ENCODE measurements at places on chromosomes 5 and 9.
A peak's percentile ranks its signal among the peaks of the same experiment; 100 is the strongest.

GRCh38 chr9:87556821-87557220 lies 59.2 kb downstream of the DAPK1 start:
- no peak for DNase-seq

DNA sequence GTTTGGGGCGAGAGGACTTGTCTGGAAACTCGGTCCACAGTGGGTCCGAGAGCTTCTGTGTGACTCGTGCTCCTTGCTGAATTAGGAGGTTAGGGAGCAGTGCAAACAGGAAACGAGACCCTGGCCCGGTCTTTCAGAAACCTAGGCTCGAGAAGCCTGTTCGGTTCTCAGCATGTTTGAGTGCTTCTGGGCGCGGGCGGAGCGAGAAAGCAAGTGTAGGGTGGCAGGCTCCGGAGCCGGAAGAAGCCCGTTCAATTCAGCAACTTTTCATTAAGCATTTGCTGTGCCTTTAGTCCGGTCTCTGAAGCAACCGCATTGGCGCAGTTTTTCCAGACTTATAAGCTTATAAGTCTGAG lies 547 bp downstream of the CLTA start:
- peak; percentile 28 for DNase-seq

- no peak for DNase-seq
Observed at GRCh38 chr9:37302277-37302676, 120.2 kb upstream of the GRHPR start.

DNA sequence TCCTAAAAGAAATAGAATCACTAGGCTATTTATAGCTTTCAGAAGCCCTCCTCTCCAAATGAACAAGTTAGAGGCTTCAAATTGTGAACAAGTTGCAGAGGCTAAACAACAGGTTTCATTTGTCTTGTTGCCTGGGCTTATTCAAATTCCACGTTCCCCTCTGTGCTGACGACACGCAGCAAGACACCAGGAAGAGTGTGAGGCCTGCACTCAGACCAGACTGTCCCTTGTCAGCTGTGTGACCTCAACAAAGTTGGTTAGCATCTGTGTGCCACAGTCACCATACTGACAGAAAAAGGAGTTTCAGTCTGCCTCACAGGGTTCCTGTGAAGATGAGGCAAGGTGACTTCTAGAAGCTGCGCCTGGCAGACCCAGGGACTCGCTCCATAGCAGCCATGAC lies 22.1 kb upstream of the GABBR2 start:
- no peak for DNase-seq

DNA sequence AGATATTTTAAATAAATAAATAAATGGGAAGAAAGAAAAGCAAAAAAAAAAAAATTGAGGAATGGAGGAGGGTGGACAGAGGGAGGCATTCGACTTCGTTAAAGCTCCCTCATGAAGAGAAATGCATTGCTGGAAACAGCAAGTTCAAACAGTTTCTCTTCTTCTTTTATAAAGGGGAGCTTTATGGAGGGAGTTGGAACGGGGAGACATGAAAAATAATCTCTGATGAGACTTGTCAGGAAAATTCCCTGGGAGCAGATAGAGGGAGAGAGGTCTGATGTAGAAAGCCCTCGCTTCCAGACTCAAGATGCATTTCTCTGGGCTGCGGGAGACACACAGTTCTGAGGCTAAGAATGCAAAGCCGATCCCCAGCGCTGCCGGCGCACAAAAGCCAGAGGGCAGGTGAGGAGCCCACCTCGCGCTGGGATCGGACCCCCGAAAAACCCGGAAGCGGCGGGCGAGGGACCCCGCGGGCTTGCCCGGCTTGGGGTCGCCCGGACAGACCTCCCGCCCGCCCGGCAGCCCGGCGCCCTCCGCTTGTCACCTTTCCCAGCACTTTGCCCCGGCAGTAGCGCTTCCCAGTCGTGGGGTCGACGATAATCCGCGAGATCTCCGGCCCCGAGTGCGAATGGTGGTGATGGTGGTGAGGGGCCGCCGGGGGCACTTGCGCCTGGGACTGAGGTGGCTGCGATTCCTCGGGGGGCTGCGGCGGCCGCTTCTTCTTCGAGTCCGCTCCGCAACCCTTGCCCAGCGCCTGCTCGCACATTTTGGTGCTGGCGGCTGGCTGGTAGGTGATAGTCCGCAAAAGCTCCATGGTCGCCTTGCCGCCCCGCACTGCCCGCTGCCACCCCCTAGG lies 512 bp downstream of the PLK2 start:
- DNase-seq, result no peak

DNA sequence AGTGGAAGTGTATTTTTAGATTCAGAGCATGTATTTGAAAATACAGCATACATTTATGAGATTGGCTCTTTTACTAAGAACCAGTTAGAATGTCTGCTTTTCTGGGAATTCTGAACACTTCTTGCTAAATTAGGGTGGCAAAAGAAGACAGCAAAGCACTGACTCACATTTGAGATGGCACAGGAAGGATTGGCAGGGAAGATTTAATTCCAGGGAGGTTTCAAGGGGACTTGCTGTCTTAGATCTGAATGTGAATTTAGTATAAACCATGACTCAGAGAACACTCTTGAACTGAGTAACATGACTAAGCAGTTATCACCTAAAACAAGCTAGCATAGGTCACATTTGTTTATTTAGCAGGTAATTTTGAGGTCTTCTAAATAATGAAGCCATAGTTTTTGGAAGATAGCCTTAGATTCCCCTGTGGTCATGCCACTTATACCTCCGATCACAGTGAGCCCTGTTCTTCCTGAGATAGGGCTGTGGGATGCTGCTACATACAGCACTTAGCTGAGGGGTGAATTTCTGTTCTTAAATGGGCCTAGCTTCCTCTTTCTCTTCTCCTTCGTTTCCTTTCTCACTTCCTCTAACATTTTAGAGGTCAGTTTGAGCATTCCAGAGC lies 173.8 kb downstream of the PCSK1 start:
- DNase-seq, result peak; percentile 45

GRCh38 chr5:307794-308579 lies 13.5 kb upstream of the AHRR start:
- DNase-seq, result no peak

GRCh38 chr5:137220523-137220927 lies 278.6 kb downstream of the SPOCK1 start:
- peak; percentile 90 for DNase-seq

DNA sequence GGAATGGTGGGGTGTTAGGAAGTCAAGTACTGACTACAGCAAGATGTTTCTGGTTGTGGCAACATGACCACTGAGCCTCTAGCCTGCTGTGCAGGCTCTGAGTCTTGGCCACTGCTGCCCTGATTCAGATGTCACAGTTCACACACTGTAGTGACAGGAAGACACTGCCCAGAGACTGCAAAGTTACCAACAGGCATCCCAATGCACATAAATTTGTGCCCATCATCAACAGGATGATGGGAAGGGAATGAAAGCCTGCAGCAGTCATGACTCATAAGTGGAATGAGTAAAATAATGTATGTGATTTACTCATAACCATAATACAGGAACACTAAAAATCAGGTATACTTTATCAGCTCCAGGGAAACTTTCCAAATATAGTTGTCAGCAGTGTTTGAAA lies 251.6 kb upstream of the HAPLN1 start:
- peak; percentile 35 for DNase-seq

GRCh38 chr9:83041771-83042170 lies 21.2 kb downstream of the RASEF start:
- no peak for DNase-seq

DNA sequence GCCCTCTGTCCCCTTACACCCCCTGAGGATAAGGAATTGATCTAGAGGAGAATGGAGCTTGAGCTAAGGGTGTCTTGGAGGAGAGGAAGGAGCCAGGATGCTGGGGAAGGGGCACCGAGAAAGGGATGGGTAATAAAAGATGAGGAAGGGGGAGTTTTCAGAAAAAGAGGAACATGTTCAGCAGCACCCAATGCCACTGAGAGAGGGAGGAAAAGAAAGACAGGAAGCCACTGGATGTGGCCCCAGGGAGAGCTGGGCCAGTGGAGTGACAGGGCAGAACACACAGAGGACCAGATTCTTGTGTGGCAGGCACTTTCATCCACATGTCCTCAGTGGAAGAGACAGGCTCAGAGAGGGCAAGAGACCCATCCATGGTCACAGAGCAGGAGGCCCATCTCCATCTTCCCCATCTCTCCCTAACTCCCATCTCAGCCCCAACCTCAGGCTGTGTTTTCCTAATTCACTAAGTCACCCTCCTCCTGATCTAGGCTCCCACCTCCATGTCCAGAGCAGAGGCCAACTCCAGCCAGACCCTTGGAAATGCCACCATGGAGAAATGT lies 7.2 kb downstream of the PFN3 start:
- DNase-seq, result no peak

DNA sequence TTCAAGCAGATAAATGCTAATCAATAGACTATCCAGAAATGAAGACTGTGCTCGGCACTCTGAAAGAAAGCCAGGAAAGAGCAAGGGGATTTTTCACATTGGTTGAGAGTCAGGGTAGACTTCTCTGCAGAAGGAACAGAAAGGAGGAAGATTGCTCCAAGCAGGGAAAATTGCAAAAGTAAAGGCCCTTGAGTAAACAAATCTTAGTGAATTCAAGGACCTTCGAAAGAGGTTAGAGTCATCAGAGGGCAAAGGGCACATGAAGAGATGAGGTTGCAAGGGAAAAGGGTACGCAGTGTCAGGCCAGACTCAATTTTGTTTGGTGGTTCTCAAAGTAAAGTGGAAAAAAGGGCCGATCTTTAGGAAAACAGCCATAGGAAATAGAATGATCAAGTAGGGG lies 157.6 kb upstream of the RAI14 start:
- DNase-seq, result no peak

DNA sequence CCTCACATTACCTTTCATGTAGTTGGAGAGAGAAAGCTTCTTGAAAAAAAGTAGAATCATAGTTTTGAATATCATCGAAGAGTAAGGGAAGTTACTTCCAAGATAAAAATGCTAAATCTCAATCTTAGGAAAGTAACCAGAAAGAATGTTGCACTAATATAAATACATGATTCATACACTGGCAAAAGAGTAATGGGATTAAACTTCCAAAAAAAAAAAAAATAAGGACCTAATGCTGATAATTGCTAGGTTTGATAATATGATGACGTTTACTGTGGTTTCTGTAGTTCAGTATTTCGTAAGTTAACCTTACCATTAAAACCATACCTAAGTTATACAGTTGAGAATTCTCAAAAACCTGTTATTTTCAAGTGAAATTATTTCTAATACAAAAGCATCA lies 573.8 kb upstream of the CDH9 start:
- DNase-seq, result no peak

DNA sequence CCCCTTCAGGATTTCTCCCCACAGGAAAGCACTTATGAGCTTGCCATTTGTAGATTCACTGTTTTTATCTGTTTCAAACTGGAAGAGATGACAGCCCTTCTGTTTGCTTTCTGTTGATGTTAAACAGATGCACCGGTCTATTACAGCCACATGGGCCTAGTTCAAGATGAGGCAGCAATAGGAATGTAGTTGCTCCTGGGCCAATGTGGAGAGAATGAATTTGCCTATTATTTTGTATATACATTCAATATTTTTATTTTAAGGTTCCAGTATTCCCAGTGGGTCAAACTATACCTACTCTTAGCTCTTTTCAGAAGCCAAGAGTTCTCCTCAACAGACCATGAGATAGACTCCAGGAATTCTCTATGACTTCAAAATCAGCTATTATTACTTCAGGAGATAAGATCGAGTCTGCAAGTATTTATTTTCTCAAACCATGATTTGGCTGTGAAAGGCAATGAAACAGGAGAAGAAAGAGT lies 461.6 kb downstream of the RASEF start:
- DNase-seq, result no peak

DNA sequence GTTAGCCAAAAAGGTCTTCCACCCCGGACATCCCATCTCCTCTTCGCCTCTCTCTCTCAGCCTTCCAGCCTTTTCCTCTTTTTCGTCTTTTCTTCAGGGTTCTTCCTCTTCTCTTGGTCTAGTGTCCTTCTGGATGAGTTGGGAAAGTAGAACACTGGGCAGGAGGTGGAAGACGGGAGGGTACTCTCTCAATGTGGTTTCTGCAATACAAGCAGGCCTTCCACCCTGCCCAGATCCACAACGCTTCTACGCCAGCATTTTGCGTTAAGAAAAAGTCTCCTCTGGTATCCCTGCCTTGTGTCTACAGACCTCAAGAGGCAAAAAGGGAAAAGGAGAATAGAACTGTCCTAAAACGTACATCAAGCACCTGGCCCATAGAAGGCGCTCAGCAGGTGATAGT lies 587.8 kb downstream of the BNC2 start:
- DNase-seq, result no peak

DNA sequence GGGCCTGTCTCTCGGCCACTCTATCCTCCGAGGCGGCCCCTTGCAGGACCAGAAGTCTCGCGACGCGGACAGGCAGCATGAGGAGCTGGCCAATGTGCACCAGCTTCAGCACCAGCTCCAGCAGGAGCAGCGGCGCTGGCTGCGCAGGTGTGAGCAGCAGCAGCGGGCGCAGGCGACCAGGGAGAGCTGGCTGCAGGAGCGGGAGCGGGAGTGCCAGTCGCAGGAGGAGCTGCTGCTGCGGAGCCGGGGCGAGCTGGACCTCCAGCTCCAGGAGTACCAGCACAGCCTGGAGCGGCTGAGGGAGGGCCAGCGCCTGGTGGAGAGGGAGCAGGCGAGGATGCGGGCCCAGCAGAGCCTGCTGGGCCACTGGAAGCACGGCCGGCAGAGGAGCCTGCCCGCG lies 283.5 kb downstream of the ARHGEF28 start:
- no peak for DNase-seq

GRCh38 chr9:117485176-117485575 lies 70.3 kb upstream of the ASTN2 start:
- peak; percentile 3 for DNase-seq

DNA sequence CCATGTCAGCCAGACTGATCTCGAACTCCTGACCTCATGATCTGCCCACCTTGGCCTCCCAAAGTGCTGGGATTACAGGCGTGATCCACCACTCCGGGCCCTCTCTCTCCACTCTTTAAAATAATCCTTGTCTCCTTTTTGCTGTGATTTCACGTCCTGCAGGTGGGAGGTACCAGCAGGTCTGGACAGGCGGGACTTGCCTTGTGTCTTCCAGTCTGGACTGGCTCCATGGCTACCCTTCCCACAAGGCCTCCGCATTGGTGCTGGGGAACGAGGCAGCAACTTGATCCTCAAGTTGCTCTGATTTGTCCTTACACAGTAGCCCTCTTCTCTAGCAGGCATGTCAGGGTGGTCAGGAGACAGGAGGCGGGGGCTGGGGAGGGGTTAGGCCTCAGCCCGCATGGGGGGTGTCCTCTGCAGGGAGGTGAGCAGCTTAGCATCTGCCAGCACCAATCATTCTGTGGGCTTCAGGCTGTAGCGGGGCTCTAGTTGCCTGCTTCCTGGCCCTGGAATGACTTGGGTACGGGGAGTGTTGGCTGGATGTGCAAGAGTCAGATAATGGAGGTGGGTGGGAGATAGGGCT lies 54.3 kb downstream of the TENT4A start:
- DNase-seq, result no peak

GRCh38 chr5:110681109-110681508 lies 45.4 kb downstream of the TMEM232 start:
- DNase-seq, result no peak

DNA sequence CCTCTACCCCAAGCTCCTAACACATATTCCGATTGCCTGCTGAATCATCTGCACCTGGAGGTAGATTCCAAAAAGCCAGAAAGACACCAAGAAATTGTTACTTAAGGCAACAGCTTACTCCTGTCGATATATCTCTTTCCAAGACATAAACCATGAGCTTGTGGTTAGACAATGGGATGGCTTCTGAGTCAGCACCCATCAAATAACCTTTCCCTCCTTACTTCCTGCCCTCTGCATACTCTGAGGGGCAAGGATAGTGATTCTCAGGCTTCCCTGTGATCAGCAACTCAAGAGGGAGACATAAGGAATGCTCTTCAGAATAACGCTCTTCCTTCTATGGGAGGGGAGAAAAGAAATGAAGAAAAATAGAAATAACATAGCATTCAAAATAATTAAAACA lies 70.9 kb downstream of the TMEM215 start:
- no peak for DNase-seq
